Ascending aorta (tissue), 2 donors: ENCODE measurements at places on chromosomes 1 and 21. TPM values are rescaled to one million over a fixed set of nuclear protein-coding genes. Genes with fewer than 3 reads are reported as not detected.

GRCh38 chr1:64042331-64043100, 160.9 kb upstream of the UBE2U start:
- DNase-seq, result peak; percentile 89

ZNF683 gene
- not detected for total RNA-seq

MMP23B gene
- total RNA-seq, result 71.3 TPM

DNA sequence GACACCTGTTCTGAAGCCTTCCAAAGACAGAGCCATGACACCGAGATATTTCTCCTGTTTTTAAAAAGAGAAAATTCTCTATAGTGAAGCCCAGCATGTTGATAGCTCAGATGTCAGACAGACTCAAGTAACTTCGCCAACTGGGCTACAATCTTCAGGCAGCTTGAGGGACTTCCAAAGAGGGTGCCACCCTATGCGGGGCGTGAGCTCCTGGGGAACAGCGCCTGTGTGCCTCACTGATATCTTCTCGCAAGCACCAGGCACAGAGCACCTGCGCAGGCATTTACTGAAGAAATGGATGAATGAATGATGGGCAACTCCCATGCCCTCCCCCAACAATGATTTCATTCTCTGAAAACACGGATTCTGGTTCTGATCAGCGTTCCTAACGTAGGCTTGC, 17.6 kb downstream of the RIPK4 start:
- no peak for DNase-seq

GRCh38 chr1:206685769-206686477, 1.2 kb downstream of the MAPKAPK2 start:
- peak; percentile 23 for DNase-seq

ELOA gene
- total RNA-seq, result 22.6 TPM

GRCh38 chr1:24900486-24900849, 29.6 kb downstream of the RUNX3 start:
- DNase-seq, result no peak

LORICRIN gene
- total RNA-seq, result not detected

SPAG17 gene
- not detected for total RNA-seq

GRCh38 chr21:25710550-25710949, 24.2 kb downstream of the ATP5PF start:
- DNase-seq, result no peak

DIO1 gene
- not detected for total RNA-seq

- peak; percentile 43 for DNase-seq
These were observed 61.9 kb downstream of the TBCE start for GRCh38 chr1:235429143-235429542.

GRCh38 chr1:156953571-156953970, 33.1 kb downstream of the LRRC71 start:
- DNase-seq, result no peak

GRCh38 chr1:172390683-172391551, 29.6 kb upstream of the C1orf105 start:
- DNase-seq, result no peak

- DNase-seq, result no peak
These were observed 87.6 kb downstream of the PSMG1 start for GRCh38 chr21:39095681-39096080.

GUK1 gene
- total RNA-seq, result 979 TPM

DNA sequence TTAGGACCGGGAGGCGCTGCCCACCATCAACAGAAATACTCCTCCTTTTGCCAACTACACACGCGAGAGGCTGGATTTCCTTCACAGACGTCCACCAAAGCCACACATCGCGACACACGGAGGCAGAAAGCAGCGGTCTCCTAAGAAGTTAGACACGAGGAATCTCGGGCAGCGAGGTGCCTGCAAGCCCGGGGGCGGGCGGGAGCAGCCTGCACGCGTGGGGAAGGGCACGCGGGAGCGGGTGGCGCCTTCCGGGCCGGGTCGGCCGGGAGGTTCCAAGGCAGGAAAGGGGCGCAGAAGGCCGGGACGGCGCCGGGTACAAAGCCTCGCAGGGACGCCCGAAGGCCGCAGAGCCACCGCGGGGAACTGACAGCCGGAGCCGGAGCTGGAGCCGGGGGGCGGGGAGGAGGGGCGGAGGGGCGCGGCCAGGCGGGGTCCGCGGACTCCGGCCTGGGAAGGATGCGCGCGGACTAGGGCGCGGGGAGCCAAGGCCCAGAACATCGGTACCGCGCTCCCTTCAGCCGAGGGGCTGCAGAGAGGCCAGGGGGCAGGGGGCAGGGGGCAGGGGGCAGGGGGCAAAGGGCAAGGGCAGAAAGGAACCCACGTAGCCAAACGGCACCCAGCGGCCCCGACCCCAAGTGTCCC, 722 bp downstream of the NPHP4 start:
- no peak for DNase-seq

OVAAL gene
- total RNA-seq, result not detected

GRCh38 chr1:64005801-64006200, 197.6 kb upstream of the UBE2U start:
- DNase-seq, result no peak

DNA sequence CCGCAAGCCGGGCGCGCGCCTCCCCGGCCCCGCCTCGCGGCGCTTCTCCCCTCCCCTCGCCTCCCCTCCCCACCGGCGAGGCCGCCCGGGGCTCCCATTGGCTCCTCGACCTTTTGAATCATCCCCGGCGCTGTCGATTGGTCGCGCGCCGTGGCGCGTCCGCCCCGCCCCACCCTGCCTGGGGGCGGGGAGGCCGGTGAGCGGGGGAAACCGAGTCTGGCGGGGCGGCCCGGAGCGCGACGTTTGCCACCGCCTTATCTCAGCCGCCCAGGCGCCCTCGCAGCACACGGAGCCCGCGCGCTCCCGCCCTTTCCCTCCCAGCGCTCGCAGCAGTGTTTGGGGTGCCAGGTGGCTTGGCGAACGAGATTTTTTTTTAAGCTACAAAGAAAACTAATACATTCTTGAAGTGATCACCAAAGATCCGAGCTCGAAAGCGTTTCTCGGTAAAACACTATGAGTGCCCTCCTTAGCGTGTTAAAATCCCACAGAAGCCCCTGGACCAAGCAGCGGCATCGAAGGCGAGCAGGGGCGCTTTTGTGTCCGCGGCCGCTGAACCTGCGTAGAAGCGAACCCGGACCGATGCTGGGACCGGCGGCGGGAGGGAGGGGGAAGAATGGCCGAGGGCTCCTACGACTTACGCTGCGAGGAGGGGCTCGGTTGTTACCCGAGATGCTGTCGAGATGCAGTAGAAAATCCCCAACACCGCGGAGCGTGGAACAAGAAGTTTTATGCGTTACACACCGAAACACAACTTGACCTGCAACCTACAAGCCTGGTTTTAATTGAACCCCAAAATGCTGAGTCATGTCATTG, 436 bp upstream of the LBR start:
- peak; percentile 80 for DNase-seq

- peak; percentile 31 for DNase-seq
These were observed 8.9 kb downstream of the KRTAP10-1 start for GRCh38 chr21:44530903-44531605.

DNA sequence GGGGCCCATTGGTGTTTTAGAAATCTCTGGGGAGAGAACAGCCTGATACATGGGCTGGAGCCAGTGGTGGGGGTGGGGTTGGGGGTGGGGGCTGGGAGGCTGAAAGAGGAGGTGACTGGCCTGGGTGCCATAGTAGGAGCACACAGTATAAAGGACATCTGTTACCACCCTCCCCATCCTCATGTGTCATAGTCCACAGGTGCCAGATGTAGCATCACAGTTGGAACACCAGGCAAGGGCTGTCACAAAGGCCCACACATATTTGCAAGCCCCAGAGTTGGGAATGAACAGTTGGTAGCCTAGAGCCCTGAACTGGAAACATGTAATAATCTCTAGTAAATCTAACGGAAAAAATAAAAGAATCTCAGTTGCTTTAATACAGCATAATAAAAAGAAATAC, 55.1 kb upstream of the CR2 start:
- DNase-seq, result no peak

SLC45A3 gene
- total RNA-seq, result 3.4 TPM

PLPPR5 gene
- total RNA-seq, result not detected

NR5A2 gene
- 12.7 TPM for total RNA-seq

TEX38 gene
- total RNA-seq, result not detected

RAB25 gene
- not detected for total RNA-seq

GRCh38 chr1:240344918-240345317, 253.2 kb downstream of the FMN2 start:
- DNase-seq, result no peak

DNA sequence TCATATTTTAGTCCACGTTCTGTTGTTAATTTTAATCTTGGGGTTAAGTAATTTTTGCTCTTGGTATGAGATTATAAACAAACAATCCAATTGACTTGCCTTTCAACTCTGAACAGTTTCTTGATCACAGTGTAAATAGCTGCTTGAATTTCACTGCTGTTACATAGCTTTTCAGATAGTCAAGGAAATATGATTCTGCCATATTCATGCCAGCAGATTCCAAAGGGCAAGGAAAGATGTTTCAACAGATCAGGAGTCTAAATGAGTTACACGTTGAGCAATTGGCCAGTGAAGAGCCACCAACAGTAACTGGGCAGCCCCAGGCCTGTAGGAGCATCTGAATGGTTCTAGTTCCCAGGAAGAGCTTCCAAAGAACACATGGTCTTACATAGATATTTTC, 93.6 kb downstream of the LEPR start:
- DNase-seq, result no peak

C1orf146 gene
- not detected for total RNA-seq
